ENCODE measurements at places on chromosomes 6 and 20.
A peak's percentile ranks its signal among the peaks of the same experiment; 100 is the strongest.

DNA sequence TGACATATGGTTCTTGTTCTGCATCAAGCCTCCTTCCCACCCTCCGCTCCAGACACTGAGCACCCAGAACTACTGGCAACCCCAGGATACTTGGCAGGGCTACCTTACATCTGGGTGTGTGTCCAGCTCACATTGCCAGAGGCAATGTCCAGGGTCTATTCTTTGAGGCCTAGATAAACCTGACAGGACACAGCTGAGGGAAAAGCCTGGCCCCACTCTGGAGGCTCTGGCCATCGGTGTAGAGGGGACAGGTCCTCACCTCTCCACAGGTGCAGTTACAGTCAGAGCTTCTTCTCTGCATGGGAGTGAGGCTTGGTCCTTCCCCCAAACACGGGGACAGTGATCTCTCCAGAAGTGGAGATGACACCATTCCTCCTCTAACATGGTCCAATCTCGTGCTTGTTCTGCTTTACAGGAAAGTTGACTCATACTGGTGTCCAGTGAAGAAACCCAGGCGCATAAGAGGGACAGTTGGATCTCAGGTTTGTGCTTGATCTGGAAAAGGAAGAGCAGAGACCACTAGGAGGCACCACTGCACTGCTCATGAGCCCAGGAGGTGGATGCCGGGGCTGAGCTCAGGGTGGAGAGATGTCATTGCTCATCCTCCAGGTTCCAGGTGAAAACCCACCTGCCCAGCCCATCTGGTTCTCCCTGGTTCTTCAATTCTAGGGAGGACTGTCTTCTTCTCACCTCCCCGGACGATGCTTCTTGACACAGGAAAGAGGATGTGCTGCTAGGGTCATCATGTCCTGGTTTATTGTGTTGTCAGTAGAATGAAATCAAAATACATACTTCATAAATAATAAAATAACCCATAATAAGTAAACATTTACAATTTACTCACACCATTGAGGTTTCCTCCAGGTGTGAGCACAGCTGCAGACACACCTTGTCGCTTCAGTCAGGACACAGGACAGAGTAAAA lies 14.7 kb downstream of the HLA-F start:
- DNase-seq, result peak; percentile 83

DNA sequence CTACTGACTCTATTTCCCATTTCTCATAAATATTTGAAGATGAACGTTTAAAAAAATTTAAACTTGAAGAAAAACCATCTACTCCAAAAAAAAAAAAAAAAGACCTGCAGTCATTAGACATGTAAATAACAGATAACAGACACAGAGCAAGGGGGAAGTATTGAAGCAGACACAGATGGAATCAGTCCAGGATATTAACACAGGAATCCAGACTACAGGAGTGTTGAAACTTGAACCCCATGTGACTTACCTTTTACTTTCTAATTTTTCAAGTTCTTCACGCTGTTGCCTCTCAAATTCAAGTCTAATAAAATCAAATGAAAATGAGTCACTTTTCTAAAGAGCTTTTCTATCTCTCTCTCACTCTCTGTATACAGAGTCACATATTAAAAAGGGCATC lies 191.8 kb downstream of the KIF16B start:
- DNase-seq, result no peak

DNA sequence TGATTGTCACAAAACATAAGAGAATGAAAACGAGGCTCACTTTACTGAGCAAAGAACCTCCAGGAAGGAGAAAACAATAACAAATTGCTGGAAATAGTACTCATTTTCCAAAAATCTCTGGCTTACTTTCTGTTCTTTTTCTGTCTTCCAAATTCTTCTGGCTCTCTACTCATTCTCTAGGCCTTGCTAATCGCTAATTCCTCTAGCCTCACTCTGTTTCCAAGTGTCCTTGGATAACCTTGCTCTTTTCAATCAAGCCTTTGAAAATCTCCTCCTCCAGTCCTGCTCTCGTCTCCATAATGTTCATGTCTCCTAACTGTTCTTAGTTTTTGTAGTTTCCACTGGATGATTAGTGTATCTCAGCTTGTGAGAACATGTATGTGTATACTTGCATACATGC lies 96.2 kb upstream of the MAP7 start:
- DNase-seq, result no peak

DNA sequence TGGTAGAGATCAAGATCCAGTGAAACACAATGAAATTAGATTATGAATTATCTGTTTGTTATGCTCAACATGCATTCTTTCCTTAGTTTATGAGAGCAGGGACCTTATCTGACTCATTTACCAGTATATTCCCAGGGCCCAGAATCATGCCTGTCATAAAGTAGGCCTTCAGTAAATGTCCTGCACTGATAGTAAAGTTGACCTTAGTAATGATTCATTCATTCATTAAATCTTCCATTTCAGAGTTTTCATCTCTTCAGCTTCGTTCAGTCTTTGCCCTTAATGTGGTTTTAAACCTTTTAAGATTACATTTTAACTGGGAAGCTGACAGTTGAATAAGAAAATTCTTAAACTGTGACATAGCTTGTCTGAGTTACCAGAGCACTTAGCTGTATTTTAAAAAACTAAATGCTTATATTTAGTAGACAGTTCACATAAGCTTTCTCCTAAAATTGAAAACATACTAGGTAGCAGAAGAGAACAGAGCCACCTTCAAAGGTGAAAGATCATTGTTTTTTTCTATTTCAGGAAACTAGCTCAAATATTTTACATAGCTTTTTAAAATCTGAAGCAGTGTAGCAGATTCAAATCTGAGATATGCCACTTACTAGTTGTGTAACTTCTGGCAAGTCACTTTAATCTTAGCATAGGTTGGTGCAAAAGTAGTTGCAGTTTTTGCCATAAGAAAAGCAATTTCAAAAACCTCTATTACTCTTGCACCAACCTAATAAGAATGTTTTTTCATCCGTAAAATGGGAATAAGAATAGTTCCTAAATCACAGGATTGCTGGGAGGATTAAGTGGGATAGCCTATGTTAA lies 41.4 kb downstream of the MCM8 start:
- DNase-seq, result peak; percentile 47

DNA sequence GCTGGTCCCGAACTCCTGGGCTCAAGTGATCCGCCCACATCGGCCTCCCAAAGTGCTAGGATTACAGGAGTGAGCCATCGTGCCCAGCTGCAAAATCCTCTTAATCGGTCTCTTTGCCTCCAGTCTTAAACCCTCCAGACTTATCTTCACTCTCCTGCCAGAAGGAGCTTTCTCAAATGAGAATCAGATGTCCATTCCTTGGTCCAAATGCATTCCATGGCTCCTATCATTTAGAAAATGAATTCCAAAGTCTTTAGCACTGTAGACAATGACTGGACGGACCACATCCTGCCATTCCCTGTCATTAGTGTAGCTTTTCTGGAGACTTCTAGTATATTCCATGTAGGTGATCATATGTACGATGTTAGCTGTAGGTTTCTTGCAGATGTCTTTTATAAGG lies 141.9 kb downstream of the ID4 start:
- no peak for DNase-seq

GRCh38 chr20:37552415-37552814 lies 24.7 kb upstream of the BLCAP start:
- DNase-seq, result peak; percentile 39

GRCh38 chr6:105892577-105893262 lies 193.4 kb upstream of the PRDM1 start:
- no peak for DNase-seq

DNA sequence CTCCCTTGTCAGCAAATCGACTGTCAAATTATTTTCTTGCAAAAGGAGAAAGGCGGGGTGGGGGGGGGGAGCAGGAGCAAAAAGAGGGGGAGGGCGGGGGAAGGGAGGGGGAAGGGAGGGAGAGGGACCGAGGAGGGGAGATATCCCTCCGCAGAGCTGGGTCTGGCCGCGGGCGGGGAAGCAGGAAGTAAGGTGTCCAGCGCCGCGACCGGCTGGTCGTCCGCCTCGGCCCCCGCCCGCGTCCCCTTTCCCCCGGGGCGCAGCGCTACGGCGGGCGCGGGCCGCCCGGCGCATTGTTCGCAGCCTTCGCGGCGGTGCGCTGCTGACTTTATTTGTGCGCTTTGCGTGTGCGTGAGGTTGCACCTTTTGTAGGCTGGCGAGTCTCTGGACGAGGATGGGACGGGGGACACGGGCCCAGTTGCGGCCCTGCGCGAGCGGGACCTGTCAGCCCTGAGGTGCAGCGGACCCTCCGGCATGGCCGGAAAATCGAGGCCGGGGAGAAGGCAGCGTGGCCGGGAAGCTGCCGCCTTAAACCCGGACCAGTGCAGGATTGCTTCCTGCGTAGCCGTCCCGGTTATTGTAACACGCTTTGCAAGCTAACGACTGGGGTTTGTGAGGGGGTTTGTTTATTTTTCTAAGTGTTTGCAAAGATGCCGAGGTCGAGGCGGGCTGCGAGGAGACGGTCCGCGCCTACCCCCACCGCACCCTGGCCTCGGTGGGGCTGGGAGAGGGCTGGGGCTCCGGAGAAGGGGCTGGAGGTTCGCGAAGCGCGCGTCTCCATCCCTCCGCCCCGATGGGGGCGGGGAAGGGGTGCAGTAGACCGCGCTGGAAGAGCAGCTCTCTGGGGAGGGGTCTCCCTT lies 675 bp upstream of the TRERF1 start:
- DNase-seq, result peak; percentile 75

GRCh38 chr6:143449714-143450452 lies 612 bp downstream of the ADAT2 start:
- peak; percentile 24 for DNase-seq

- no peak for DNase-seq
Measured at GRCh38 chr6:20936949-20937348, 402.7 kb downstream of the CDKAL1 start.

DNA sequence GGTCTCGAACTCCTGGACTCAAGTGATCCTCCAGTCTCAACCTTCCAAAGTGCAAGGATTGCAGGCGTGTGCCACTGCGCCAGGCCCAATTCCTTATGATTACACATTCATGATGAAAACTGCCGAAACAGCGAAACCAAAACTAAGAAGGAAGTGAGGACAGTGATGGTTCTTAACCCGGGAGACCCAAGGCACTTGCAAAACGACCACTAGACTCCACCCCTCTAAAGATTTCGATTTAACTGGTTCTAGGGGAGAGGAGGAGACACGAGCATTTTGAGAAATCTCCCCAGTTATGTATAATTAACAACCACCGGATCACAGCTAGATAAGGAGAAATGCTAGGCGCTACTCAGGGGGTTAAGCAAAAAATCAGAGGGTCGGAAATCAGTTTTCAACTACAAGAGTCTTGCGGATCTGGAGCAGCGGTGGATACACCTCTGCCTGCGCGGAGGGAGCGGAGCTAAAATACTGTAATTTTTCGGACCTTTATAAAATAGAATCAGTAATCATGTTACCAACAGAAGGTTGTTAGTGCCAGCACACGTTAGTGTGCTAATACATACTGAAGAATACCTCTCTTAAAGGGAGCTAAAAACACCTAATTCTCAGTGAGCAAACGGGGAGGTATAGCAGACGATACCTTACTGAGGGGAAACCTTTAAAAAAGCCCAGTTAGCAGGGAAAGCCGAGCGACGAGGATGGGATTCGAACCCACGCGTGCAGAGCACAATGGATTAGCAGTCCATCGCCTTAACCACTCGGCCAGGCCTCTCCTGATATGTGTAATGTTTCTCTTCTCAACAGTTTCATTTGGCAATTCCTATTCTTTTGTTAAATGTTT lies 60.0 kb upstream of the BTN3A2 start:
- DNase-seq, result peak; percentile 77

- peak; percentile 75 for DNase-seq
Measured at GRCh38 chr6:34324738-34325444, 67.6 kb downstream of the NUDT3 start.

GRCh38 chr6:170152124-170152926 lies 138.6 kb downstream of the DLL1 start:
- no peak for DNase-seq

DNA sequence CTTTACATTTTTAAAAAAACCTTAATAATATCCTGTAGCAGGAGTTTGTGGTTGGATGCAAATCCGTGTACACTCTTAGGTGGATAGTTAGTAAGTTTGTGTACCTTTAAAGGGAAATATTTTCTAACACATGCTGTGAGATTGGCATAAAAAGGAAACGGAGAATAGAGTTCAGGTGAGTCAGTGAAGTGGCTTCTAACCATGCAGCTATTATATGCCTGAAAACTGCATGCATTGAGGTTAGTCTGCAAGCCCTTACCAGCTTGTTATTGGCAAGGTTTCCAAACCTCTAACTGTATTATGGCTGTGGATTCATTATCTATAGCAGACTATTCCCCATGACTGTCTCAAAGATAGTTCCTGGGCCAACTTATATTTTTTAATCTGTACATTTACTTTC lies 420.6 kb upstream of the MMS22L start:
- no peak for DNase-seq

- peak; percentile 58 for DNase-seq
Measured at GRCh38 chr6:15331143-15331542, 85.3 kb downstream of the JARID2 start.

- no peak for DNase-seq
Measured at GRCh38 chr6:170291271-170292110, 613 bp upstream of the DLL1 start.
